ENCODE measurements at places on chromosomes 3 and 15. TPM values are rescaled to one million over a fixed set of nuclear protein-coding genes. Genes with fewer than 3 reads are reported as not detected.
A peak's percentile ranks its signal among the peaks of the same experiment; 100 is the strongest.

The CLRN1 gene
- not detected for total RNA-seq

The CRTAP gene
- total RNA-seq: 341 TPM

The GOLGA8G gene
- total RNA-seq: not detected

DNA sequence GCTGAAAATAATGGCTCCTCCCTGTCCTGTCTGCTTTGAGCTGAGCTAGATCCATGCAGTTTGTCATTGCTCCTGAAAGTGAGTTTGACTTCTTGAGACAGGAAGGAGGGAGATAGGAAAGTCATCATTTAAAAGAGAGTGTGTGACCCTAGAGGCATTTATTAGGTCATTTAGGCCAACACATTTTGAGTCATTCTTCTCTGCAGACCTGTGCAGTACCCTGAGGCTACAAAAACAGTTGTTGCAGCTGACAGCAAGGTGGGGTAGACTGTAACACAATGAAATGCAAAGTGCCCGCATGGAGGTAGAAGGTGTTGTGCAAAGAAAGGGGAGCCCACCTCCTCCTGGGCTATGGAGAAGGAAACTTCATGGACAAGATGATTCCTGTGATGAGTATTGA, 102.8 kb upstream of the PFN2 start:
- no peaks in the 10 kb centered on the region for H3K36me3 ChIP-seq
- DNase-seq: no peak
- H3K4me3 ChIP-seq: no peak overlapping the region
- no peaks in the 10 kb centered on the region for H3K27me3 ChIP-seq

DNA sequence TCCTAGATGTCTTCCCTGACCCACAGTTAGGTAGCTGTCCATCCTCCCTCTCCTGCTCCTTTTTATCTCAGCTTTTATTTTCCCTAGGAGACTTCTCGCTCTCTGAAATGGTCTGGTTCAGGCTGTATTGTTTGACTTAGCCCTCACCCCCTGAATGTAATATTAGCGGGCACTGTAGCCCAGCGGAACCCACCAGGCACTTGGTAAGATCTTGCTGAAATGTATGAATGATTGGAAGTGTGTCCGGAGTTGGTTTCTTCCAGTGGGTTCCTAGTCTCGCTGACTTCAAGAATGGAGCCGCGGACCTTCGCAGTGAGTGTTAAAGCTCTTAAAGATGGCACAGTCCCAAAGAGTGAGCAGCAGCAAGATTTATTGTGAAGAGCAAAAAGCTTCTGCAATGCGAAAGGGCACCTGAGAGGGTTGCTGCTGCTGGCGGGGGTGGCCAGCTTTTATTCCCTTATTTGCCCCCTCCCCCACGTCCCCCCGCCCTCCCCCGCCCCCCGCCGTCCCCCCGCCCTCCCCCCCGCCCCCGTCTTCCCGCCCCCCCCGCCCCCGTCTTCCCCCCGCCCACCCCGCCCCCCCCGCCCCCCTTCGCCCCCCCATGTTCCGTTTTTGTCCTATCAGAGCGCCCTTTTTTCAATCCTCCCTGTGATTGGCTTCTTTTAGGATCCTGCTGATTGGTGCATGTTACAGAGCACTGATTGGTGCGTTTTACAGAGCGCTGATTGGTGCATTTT, 694 bp upstream of the EEFSEC start:
- peaks cover 1% of the 10 kb centered on the region for H3K36me3 ChIP-seq
- H3K27ac ChIP-seq: peak overlapping the region; percentile 93
- peak overlapping the region; percentile 78 for H3K4me3 ChIP-seq
- H3K4me1 ChIP-seq: peaks cover 9% of the 10 kb centered on the region
- no peaks in the 10 kb centered on the region for H3K27me3 ChIP-seq

The SUSD5 gene
- 10.9 TPM for total RNA-seq

DNA sequence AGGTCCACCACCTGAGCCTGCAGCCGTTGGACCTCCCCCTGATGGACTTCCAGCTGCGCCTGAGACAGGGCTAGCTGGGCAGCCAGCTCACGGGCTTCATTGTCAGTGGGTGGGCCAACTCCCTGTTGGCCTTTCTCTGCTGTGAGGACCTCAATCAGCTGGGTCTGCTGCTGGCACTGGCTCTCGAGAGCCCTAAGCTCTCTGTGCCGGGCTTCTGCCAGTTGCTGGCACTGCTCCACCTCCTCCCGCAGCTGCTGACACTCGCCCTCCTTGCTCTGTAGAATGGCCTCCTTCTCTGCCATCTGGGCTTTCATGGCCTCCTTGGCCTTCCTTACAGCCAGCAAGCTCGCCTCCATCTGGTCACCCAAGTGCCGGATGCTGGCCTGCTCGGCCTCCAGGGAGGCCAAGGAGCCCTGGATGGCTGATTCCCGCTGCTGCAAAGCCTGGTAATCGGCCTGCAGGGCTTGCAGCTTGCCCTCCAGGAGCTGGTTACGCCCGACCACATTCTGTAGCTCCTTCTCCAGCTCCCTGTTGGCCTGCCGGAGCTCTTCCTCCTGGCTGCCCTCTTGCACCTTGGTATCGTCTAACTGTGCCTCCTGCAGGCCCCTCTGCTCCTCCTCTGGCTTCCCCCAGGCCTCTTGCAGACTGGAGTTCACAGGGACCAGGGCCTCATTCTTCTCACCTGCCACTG, 23.8 kb downstream of the CXCR6 start:
- H3K27ac ChIP-seq: peak overlapping the region; percentile 43
- H3K27me3 ChIP-seq: no peaks in the 10 kb centered on the region
- H3K36me3 ChIP-seq: peaks cover 39% of the 10 kb centered on the region
- H3K4me1 ChIP-seq: peaks cover 31% of the 10 kb centered on the region
- H3K4me3 ChIP-seq: no peak overlapping the region

The SKOR1 gene
- 0.99 TPM for total RNA-seq

- H3K4me1 ChIP-seq: no peaks in the 10 kb centered on the region
- no peak overlapping the region for H3K4me3 ChIP-seq
- H3K36me3 ChIP-seq: no peaks in the 10 kb centered on the region
Observed at GRCh38 chr15:99970891-99971430, 237.7 kb upstream of the LYSMD4 start.

The MKRN3 gene
- 1.3 TPM for total RNA-seq

The SNTN gene
- total RNA-seq: not detected

DNA sequence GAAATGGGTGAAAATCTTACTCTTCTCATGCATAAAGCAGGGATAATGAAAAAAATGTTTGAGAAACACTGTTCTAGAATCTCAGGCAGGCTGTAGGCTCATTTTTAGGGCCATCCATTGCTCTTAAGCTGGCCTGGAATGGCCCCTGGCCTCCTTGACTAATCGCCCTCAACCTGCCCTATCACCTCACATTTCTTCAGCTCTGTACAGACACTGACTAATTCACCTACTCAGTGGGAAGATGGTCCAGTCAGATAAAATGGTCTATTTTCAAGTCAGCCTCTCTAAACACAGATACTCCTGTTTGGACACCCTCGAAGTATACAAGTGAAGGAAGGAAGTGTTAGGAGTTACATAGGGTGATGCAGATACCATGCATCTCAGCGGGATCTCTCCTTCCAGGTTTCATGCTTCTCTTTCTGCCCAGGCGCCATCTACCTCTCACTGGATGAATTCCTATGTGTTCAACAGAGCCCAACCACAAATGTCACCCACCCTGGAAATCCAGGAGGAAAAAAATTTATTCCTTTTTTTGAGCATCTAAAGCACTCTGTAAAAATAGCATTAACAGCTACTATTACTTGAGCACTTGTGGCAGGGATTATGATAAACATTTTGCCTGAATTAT, 12.1 kb downstream of the FMN1 start:
- no peak for DNase-seq
- H3K36me3 ChIP-seq: no peaks in the 10 kb centered on the region
- no peaks in the 10 kb centered on the region for H3K4me1 ChIP-seq
- H3K4me3 ChIP-seq: no peak overlapping the region
- no peak overlapping the region for H3K27ac ChIP-seq
- no peaks in the 10 kb centered on the region for H3K27me3 ChIP-seq

The TAGLN3 gene
- 17.8 TPM for total RNA-seq

The CHCHD6 gene
- total RNA-seq: 14.9 TPM

GRCh38 chr3:55629432-55629831, 142.3 kb upstream of the WNT5A start:
- no peak overlapping the region for H3K27ac ChIP-seq
- no peak overlapping the region for H3K4me3 ChIP-seq
- DNase-seq: no peak

DNA sequence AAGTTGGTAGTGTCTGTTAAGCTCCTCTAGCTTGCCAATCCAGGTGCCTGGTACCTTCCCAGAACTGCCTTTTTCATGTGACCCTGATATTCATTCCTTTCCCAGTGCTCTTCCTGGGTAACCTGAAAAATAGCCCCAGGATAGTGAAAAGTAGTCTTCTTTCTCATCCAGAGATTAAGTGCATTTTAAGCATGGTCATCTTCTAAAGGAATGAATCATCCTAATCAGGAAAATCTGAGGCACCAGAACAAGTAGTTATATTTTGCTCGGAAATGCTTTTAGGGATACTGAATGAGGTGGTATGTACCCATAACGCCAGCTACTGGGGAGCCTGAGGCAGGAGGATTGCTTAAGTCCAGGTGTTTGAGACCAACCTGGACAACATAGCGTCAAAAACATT, 23.1 kb upstream of the PDCD6IP start:
- H3K4me3 ChIP-seq: no peak overlapping the region
- DNase-seq: no peak
- H3K36me3 ChIP-seq: no peaks in the 10 kb centered on the region

- H3K36me3 ChIP-seq: no peaks in the 10 kb centered on the region
- no peak for DNase-seq
- H3K27ac ChIP-seq: no peak overlapping the region
- peaks cover 22% of the 10 kb centered on the region for H3K4me1 ChIP-seq
Observed at GRCh38 chr15:78638658-78639314, 2.2 kb downstream of the CHRNB4 start.

GRCh38 chr3:50359760-50360110, 414 bp upstream of the TMEM115 start:
- H3K4me3 ChIP-seq: peak overlapping the region; percentile 69
- H3K4me1 ChIP-seq: peaks cover 38% of the 10 kb centered on the region
- peaks cover 10% of the 10 kb centered on the region for H3K36me3 ChIP-seq
- peak overlapping the region; percentile 90 for H3K27ac ChIP-seq
- H3K27me3 ChIP-seq: no peaks in the 10 kb centered on the region

GRCh38 chr15:74776821-74777768, 4.8 kb upstream of the CSK start:
- H3K36me3 ChIP-seq: no peaks in the 10 kb centered on the region
- no peaks in the 10 kb centered on the region for H3K27me3 ChIP-seq
- DNase-seq: no peak
- H3K4me3 ChIP-seq: no peak overlapping the region

GRCh38 chr3:194657439-194657838, 14.6 kb downstream of the LSG1 start:
- no peaks in the 10 kb centered on the region for H3K27me3 ChIP-seq
- H3K36me3 ChIP-seq: peaks cover 42% of the 10 kb centered on the region
- no peak overlapping the region for H3K27ac ChIP-seq
- H3K4me3 ChIP-seq: no peak overlapping the region
- no peaks in the 10 kb centered on the region for H3K4me1 ChIP-seq

DNA sequence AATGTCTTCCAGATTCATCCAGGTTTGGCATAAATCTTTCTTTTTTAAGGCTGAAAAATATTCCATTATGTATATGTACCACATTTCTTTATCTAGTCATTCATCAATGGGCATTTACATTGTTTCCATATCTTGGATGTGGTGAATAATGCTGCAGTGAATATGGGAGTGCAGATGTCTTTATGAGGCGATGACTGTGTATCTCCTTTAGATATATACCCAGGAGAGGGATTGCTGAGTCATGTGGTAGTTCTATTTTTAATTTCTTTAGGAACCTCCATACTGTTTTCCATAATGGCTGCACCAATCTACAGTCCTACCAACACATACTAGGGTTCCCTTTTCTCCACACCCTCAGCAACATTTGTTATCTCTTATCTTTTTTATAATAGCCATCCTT, 96.3 kb downstream of the LRRC28 start:
- H3K4me3 ChIP-seq: no peak overlapping the region
- no peaks in the 10 kb centered on the region for H3K27me3 ChIP-seq
- H3K27ac ChIP-seq: no peak overlapping the region

The LRTM1 gene
- total RNA-seq: not detected

- H3K4me3 ChIP-seq: no peak overlapping the region
- H3K27ac ChIP-seq: peak overlapping the region; percentile 12
Observed at GRCh38 chr3:23822559-23822958, 16.8 kb downstream of the UBE2E1 start.

- no peak overlapping the region for H3K4me3 ChIP-seq
- H3K27me3 ChIP-seq: no peaks in the 10 kb centered on the region
- no peak overlapping the region for H3K27ac ChIP-seq
- H3K36me3 ChIP-seq: no peaks in the 10 kb centered on the region
- no peak for DNase-seq
Observed at GRCh38 chr3:177337541-177338331, 140.5 kb upstream of the TBL1XR1 start.

DNA sequence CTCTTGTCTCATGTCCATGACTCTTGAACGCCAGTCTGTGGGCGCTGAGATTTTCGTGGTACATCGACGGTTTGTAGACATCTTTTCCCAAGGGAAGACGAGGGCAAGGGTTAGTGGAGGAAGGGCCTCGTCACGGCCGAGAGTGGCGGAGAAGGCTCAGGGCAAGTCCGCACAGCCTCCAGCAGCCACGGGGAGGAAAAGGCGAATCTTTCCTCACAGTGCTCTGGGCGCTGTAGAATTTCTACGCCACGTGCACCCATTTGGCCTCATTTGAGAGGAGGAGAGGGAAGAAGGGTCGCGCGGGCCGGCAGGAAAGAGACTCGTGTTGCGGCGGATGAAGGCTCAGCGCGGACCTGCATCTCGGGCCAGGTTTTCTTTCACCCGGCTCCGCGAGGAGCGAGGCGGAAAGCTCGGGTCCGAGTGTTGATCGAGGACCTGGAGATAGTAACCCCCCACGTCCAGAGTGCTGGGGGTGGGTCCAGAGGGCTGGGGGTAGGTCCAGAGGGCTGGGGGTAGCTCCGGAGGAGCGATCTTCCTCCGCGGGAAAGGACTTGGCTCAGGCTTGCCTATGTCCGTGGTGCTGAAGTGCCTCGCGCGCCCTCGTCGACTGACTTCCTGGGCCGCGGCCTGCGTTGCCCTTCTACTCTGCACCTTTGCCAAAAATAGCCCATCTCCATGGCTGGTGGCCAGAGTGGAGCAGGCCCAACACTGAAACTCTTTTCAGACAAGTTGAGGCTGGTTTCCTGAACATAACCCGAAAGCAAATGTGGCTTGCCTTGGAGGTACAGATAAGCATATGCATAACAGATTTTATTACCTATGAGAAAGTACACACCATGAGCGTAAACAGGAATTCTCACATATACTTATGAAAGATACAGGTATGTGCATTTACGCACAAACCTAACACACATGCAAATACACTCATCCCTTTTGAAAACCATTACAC, 1.1 kb downstream of the SLC35G2 start:
- peak overlapping the region; percentile 84 for H3K27ac ChIP-seq
- peaks cover 15% of the 10 kb centered on the region for H3K4me1 ChIP-seq
- no peaks in the 10 kb centered on the region for H3K36me3 ChIP-seq
- no peaks in the 10 kb centered on the region for H3K27me3 ChIP-seq
- DNase-seq: peak; percentile 74

- H3K27ac ChIP-seq: no peak overlapping the region
- no peak for DNase-seq
- no peaks in the 10 kb centered on the region for H3K4me1 ChIP-seq
Observed at GRCh38 chr3:131892331-131892730, 142.5 kb downstream of the CPNE4 start.

The ASB14 gene
- total RNA-seq: not detected

- H3K27ac ChIP-seq: peak overlapping the region; percentile 75
- DNase-seq: peak; percentile 77
- H3K4me3 ChIP-seq: no peak overlapping the region
- no peaks in the 10 kb centered on the region for H3K27me3 ChIP-seq
- no peaks in the 10 kb centered on the region for H3K36me3 ChIP-seq
Observed at GRCh38 chr3:15295506-15295905, 36.9 kb downstream of the SH3BP5 start.

Measured in sigmoid colon (tissue), 7 donors.